Small intestine (tissue), 16 donors: ENCODE measurements at places on chromosomes 6 and 20.

DNA sequence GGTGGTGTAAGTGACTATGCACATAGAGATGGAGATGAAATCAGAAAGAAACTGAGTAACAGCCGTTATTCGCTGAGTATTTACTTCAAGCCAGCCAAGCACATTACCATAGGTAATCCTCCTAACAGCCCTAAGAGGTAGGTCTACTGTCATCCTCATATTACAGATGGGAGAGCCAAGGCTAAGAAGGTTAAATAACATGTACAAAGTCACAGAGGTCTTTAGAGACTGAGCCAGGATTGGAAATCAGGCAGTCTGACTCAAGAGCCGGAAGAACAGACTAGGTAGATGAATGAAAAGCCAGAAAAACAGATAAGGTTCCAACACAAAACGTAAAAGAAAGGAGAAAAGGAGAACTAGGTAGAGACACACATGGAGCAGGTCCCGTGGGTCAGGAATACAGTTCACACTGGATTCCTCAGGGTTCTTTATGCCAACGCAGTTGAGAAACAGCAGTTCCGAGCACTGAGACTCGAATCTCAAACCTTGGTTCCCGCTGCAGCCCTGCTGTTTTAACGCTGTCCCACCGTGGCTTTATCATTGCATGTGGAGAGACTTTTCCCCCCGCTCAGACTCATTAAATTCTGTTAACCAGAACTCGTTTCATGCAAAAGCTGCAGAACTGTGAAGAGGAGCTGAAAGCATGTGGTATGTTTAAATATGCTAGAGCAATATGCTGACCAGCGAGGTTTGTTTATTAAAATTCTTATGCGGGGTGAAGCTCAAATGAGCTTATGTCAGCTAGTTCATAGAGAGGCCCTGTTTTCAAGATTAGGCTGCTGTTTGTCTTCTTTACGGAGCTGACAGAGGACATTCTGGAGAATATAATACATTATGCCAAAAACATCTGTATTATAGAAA, 537.9 kb downstream of the CD83 start:
- DNase-seq, result no peak

DNA sequence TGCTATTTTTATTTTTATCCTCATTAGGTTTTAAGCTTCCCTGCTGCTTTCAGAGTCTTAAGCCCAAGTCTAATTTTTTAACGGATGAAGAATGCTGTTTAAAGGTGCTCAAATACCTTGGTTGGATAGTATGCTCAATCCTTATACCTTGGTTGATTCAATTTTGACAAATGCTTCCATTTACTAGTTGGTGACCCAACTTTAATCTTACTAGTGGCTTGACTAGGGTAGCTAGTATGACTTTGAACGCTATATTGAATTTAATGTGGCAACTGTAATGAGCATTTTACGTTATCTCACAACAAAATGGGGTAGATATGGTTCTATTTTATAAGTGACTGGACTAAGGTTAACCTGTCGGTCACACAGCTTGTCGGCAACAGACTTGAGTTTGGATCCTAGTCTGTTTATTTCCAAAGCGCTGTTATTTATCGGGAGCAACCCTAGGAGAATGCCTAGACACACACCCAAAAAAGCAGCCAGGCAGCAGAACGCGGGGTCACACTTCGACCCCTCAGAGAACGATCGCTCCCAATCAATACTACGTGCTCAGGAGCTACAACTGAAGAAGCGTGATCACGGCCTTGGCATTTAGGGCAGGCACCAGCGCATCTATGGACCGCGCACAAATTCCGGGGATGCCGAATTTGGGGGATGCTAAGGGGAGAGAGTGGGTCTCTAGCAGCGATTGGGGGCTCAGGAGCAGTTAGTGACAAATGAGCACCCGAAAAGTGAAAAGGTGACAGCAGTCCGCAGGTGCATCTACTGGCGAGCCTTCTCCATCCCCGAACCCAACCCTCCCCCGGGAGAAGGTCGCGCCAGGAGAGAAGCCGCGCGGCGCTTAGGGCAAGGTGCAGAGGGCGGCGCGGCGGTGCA, 586 bp upstream of the ALDH5A1 start:
- DNase-seq, result no peak

- DNase-seq, result no peak
Observed at GRCh38 chr20:50247196-50248094, 56.8 kb downstream of the CEBPB start.

GRCh38 chr6:105273589-105273988, 93.8 kb upstream of the POPDC3 start:
- no peak for DNase-seq

GRCh38 chr6:119355157-119355556, 5.6 kb upstream of the MAN1A1 start:
- DNase-seq, result no peak

DNA sequence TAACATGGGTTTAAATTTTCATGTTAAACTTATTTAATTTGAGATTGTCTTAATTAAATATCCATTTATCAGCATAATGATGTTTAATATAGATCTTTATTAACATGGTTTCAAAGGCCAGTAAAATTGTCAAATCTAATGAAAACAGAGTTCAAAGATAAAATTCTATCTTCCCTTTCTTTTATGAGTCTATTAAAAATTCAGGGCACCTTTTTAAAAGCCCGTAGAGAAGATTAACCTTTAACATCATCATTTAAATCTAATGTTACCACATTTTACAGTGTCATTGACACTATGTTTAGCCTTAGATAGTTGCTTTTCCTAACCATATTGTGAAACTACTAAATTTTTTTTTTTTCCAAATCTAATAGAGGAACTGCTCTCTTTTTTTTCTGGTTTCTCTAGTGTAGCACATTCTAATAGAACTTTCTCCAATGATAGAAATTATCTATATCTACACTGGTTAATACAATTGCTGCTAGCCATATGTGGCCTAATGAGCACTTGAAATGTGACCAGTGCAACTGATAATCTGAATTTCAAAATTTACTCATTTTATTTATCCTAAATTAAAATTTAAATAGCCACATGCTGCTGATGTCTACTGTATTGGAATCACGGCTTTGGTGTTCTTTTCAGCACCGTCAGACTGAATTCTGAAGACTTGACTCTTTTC, 410.9 kb downstream of the UTRN start:
- no peak for DNase-seq

GRCh38 chr6:56794421-56794820, 151.7 kb upstream of the DST start:
- DNase-seq, result no peak

- no peak for DNase-seq
Observed at GRCh38 chr20:38827770-38828281, 22.3 kb downstream of the PPP1R16B start.
